ENCODE measurements at places on chromosomes 11 and 22.

- no peak overlapping the region for H3K27ac ChIP-seq
- H3K4me1 ChIP-seq = no peaks in the 10 kb centered on the region
- no peaks in the 10 kb centered on the region for H3K27me3 ChIP-seq
- no peaks in the 10 kb centered on the region for H3K36me3 ChIP-seq
- no peak overlapping the region for H3K4me3 ChIP-seq
- no peak for DNase-seq
Measured at GRCh38 chr11:133243832-133244231, 288.5 kb downstream of the OPCML start.

DNA sequence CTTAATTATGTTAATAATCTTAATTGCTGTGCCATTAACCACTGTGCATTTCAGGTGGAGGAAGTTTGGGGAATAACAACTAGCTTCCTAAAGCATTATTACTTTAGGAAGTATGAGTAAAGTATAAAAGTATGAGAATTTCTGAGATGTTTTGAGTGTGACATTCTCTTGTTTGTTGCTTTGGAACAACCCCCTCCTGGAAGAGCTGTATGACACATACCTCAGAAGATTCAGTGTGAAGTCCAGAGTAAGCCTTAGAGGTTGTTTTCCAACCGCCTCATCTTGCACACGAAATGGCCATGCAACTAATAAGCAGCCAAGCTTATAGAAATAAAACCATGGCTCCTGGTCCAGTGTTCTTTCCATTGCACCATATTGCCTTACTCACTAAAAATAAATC lies 21.7 kb downstream of the CCDC81 start:
- no peaks in the 10 kb centered on the region for H3K36me3 ChIP-seq
- peaks cover 32% of the 10 kb centered on the region for H3K4me1 ChIP-seq
- DNase-seq = peak; percentile 86
- H3K27me3 ChIP-seq = no peaks in the 10 kb centered on the region
- peak overlapping the region; percentile 42 for H3K27ac ChIP-seq

DNA sequence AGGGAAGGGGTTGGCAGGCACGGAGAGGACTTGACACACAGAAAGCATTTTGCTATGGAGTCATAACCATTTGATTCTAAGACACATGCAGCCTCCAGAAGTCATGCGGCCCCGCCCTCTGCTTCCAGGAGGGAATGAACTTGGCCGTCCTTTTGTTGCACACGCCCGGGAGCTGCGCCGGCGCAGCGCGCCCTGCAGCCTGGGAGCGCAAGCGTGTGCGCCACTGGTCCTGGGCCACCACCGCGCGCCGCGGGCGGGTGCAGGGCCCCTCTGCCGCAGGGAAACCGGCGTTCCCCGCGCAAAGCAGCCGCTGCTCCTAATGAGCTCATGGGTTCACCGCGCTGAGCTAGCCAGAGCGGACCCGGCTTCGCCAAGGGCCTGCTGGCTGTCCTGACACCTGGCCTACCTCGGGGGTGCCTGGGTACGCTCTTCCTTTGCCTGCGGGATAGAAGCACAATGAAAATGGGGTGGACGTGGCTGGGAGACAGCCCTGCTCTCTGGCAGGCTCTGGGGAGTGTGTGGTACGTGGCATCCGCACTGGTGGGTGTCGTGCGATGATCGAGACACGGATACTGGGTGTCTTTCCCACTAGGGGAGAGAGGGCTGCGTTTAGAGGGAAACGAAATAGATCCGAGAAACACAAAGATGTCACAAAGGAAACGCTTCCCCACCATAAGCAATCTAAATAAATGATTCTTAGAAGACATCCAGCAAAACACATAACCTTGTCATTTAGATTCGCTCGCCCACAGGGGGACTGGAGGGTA lies 669 bp downstream of the MICAL3 start:
- DNase-seq = peak; percentile 96
- H3K27ac ChIP-seq = peak overlapping the region; percentile 60
- peaks cover 10% of the 10 kb centered on the region for H3K4me1 ChIP-seq
- H3K4me3 ChIP-seq = peak overlapping the region; percentile 87

- H3K4me3 ChIP-seq = no peak overlapping the region
- H3K4me1 ChIP-seq = no peaks in the 10 kb centered on the region
- H3K36me3 ChIP-seq = no peaks in the 10 kb centered on the region
- no peak overlapping the region for H3K27ac ChIP-seq
- no peak for DNase-seq
Measured at GRCh38 chr22:50571264-50572175, 6.7 kb downstream of the CPT1B start.

GRCh38 chr11:33930317-33931021 lies 38.6 kb upstream of the LMO2 start:
- peaks cover 9% of the 10 kb centered on the region for H3K4me1 ChIP-seq
- no peak overlapping the region for H3K4me3 ChIP-seq
- peaks cover 11% of the 10 kb centered on the region for H3K27me3 ChIP-seq
- H3K36me3 ChIP-seq = no peaks in the 10 kb centered on the region
- no peak overlapping the region for H3K27ac ChIP-seq

DNA sequence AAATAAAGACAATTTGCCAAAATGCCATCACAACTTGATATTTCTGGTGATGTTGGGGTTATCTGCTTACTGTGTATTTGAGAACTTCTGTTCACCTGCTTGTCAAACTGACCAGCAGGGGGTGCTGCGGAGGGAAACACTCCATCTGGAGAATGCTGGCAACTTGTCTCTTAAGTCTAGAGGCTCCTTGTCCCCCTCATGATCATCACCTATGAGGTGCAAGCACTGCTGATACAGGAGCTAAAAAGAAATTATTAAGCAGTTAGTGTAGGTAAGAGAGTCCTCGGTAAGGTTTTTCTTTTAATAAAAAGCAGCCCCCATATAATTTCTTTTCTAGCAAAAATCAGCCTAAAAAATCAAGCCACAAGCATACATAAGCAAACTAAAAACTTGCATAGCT lies 32.7 kb upstream of the GLYATL1B start:
- no peak overlapping the region for H3K27ac ChIP-seq
- peaks cover 33% of the 10 kb centered on the region for H3K27me3 ChIP-seq
- no peak overlapping the region for H3K4me3 ChIP-seq
- DNase-seq = peak; percentile 61
- no peaks in the 10 kb centered on the region for H3K36me3 ChIP-seq

DNA sequence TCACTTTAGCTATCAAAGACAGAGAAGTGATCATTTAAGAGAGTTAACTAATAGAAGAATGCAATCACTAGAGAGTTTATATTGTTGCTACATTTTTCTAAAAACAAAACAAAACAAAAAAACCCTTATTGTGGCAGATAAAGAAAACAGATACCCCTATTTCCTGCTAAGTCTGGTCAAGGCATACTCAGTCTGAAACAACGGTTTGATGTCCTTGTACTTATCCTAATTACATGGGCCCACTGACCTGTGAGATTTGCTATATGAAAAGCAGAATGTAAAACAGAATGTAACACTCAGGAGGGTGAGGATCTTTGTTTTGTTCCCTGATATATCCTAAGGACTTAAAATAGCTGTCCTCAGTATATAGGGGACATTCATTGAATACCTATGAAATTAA lies 24.6 kb downstream of the MAML2 start:
- peaks cover 68% of the 10 kb centered on the region for H3K4me1 ChIP-seq
- no peaks in the 10 kb centered on the region for H3K27me3 ChIP-seq
- no peak overlapping the region for H3K4me3 ChIP-seq
- DNase-seq = no peak
- no peak overlapping the region for H3K27ac ChIP-seq
- no peaks in the 10 kb centered on the region for H3K36me3 ChIP-seq

GRCh38 chr11:62411524-62411923 lies 7.3 kb upstream of the SCGB1A1 start:
- no peak overlapping the region for H3K4me3 ChIP-seq
- H3K4me1 ChIP-seq = no peaks in the 10 kb centered on the region
- H3K27me3 ChIP-seq = no peaks in the 10 kb centered on the region
- H3K36me3 ChIP-seq = no peaks in the 10 kb centered on the region
- H3K27ac ChIP-seq = no peak overlapping the region

Data from GM23248 (cell line).